ENCODE measurements at places on chromosomes 1 and 21.
A peak's percentile ranks its signal among the peaks of the same experiment; 100 is the strongest.

GRCh38 chr1:172833954-172834353 is 175.1 kb downstream of the FASLG start:
- no peak for DNase-seq

- no peak for DNase-seq
Measured at GRCh38 chr1:46575778-46576177, 24.3 kb upstream of the KNCN start.

- DNase-seq, result no peak
Measured at GRCh38 chr1:201702936-201703335, 126.0 kb upstream of the IPO9 start.

- peak; percentile 73 for DNase-seq
Measured at GRCh38 chr1:65148548-65149350, 746 bp downstream of the AK4 start.

GRCh38 chr1:198364471-198364870 is 176.0 kb downstream of the ATP6V1G3 start:
- DNase-seq, result no peak

- DNase-seq, result no peak
Measured at GRCh38 chr1:39453603-39454002, 37.8 kb upstream of the BMP8A start.

DNA sequence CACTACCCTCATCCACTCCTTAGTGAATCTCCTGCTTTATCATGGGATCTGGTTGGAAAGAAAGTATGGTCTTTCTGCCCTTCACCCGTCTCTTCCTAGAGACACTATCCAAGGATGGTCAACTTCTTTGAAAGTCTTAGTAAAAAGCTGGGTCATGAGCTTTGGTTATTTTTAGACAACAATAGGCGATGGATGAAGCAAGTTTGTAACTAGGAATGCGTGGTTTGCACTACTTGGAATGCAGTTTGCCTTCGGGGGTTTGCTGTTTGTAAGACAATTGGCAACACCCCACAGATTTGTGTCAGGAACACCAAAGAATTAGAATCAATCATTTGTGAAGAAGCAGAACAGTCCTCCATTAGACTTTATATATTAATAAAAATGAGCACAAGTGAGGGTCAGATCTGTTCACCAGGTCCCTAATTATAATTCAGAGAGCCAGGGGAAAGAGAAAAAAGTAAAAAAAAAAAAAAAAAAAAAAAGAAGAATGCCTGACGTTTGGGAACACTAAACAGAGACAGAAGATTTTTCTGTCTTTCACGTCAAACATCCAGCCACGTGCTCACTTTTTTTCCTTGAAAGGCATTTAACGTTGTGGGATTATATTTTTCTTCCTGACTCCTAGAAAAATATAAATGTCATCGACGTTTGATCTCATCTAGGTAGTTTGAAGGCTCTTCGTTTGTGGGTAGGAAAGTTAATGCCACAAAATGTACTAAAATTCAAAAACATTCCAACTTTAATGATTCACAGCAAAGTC is 60.7 kb upstream of the BTG3 start:
- no peak for DNase-seq

- DNase-seq, result peak; percentile 74
Measured at GRCh38 chr1:172638885-172639831, 19.7 kb upstream of the FASLG start.

- no peak for DNase-seq
Measured at GRCh38 chr1:5707566-5708345, 284.5 kb downstream of the NPHP4 start.

GRCh38 chr1:208808301-208808700 is 564.1 kb upstream of the PLXNA2 start:
- DNase-seq, result no peak

- no peak for DNase-seq
Measured at GRCh38 chr21:41819856-41820281, 53.0 kb upstream of the RIPK4 start.

DNA sequence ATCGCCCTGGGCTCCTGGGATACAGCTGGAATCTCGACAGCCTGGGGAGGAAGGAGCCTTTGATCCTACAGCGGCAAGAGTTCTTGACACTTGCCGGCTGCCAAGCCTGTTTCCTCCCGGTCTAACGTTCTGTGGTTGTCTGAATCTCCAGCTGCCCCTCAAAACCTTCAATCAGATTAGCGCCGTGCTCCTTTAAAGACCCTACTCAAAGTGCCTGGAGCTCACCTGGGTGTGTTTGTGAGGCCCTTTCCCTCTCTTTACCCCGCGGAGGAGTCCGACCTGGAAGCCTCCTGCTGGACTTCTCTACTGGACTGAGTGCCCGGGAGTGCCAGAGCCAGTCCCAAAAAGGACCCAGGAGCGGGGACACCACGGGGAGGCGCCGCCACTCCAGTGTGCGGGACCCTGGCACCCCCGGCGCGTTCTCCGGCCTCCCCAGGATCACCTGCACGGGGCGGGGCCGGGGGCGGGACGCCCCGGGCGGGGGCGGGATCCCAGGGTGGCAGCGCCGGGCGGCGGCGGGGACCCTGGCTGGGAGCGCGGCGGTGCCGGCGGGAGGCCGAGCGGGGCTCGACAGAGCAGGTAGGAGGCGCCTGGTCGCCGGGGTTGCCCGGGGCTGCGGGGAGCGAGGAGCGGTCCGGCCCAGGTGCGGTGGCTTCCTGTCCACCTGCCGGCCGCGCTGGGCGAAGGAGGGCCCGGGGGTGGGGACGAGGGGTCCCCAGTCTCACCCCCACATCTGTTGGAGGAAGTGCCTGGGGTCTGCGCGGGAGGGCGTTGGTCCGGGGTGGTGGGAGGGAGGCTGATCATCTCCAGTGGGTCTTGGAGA is at the start of gene NCMAP:
NCMAP (plus strand) TSS at position 497 of the 823 bp plus-strand sequence. CDS start 39,344 bp downstream, outside the sequence.
- DNase-seq, result peak; percentile 33

DNA sequence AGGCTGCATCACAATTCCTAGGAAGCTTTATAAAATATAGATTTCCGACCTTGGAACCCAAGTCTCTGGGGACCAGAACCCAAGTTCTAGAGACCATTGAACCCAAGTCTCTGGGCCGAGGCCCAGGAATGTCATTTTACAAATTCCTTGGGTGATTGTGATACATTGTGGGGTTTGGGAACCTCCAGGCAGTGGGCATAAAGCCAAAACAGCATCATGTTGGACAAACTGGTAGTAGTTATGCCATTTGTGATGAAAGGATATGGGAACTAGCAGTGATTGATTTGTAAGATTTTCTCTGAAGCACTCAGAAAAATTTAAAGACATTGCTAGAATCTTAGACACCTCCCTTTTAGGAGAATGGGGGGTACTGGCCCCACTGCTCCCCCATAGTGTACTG is 160.2 kb downstream of the HIVEP3 start:
- no peak for DNase-seq

DNA sequence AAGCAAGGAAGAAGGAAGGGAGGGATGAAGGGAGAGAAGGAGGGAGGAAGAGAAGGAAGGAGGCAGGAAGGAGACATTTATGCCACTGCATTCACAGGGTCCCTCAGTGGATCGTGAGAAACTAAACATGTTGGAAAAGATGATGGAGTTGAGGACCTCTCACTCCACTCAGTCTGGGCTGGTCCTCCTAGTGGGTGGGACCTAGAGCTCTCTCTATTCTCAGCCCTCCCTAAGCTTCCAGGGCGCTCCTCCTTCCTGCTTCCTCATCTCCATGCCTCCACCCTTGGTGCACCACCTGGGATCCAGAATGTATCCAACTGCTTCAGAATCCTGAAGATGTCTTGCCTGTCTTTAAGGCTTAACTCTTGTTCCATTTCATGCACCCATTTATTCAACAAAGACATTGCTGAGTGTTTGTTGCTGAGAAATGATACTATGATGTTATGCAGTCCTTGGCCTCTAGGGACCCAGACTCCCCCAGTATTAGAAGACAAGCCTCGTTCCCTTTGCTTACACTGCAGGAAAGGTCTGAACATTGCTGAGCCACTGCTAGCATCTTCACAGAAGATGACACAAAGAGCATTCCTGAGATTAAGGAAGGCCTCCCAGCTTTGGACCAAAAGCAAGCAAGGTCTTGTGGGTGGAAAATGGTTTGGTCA is 88.5 kb downstream of the BEND5 start:
- no peak for DNase-seq

- peak; percentile 100 for DNase-seq
Measured at GRCh38 chr1:228165372-228166169, at the start of gene IBA57. Gene IBA57, plus strand, starts transcription at chr1:228165804. Its CDS starts 13 bp downstream, at chr1:228165817.

DNA sequence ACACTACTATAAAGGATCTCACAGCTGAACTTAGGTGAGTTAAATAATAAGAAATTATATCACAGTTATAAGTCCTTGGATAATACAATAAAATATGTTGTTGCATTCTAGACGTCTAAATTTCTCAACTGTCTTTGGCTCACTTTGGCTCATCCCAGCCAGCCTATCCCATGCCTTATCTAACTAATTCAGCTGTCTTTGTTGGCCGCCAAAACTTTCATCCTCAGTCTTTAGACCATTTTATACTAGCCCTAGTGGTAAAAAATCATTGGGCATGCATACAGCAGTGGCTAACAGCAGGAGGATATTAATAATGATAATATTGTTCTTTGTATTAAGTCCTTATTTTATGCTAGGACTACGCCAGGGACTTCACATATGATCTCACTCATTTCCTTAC is 59.3 kb downstream of the CCDC18 start:
- DNase-seq, result no peak

DNA sequence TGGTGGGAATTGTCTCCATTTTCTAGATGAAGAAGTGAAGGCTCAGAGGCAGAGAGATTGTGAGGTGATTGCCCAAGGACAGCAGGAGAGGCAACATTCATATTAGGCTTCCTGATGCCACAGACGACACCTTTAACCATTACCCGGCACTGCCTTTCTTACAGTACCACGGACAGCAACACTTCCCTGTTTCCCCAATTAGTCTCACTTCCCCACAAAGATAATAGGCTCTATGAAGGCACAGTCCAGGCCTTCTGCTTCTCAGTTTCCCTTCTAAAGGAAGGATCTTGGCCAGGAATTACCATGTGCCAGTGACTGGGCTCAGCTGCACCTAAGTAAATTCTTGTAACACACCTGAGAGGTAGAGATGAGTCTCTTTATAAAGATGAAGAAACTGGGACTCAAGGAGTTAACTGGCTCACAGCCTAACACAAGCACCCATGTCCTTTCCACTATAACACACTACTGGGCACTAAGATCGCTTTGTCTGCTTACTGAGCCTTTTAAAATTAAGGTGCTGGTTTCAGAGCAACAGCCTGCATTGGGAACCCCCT is 9.6 kb downstream of the IGSF9 start:
- DNase-seq, result no peak

GRCh38 chr21:45974073-45975019 is 7.2 kb upstream of the COL6A1 start:
- peak; percentile 33 for DNase-seq

- no peak for DNase-seq
Measured at GRCh38 chr1:156696755-156697154, 8.6 kb downstream of the CRABP2 start.

GRCh38 chr1:242811092-242811840 is 286.8 kb upstream of the PLD5 start:
- DNase-seq, result no peak

GRCh38 chr1:184535191-184535970 is 148.6 kb downstream of the C1orf21 start:
- no peak for DNase-seq

- DNase-seq, result no peak
Measured at GRCh38 chr21:46077674-46078101, 20.2 kb upstream of the COL6A2 start.

DNA sequence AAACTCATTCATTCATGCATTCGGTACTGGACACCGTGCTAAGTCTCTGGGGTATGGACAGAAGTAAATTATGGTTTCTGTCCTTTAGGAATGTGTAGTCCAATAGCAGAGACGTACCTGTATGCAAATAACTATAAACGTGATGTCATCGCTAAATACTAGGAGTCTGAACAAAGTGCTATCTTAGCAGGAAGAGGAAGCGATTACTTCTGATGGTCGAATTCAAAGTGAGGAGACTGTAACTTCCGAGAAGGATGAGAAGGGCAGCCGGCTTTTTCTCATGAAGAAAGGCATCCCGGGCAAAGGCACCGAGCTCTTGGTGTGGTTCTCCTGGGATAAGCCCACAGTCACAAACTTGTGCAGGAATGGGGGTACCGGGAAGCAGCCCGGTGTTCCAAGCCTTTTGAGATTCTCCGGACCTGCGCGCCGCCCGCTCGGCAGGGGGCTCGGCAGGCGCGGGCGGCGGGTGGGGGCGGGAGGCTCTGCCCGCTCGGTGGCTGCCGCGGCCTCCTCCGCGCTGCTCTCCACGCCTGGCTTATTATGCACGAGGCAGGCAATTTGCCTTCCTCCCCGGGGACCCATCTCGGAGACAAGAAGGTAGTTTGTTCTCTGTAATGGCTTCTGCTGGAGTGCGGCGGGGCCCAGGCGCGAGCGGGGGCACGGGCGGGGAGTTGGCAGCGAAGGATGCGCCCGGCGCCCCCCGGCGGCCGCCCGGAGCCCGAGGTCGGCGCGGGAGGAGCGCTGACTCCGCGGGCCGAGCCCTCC is 67.5 kb upstream of the CD1D start:
- peak; percentile 34 for DNase-seq

DNA sequence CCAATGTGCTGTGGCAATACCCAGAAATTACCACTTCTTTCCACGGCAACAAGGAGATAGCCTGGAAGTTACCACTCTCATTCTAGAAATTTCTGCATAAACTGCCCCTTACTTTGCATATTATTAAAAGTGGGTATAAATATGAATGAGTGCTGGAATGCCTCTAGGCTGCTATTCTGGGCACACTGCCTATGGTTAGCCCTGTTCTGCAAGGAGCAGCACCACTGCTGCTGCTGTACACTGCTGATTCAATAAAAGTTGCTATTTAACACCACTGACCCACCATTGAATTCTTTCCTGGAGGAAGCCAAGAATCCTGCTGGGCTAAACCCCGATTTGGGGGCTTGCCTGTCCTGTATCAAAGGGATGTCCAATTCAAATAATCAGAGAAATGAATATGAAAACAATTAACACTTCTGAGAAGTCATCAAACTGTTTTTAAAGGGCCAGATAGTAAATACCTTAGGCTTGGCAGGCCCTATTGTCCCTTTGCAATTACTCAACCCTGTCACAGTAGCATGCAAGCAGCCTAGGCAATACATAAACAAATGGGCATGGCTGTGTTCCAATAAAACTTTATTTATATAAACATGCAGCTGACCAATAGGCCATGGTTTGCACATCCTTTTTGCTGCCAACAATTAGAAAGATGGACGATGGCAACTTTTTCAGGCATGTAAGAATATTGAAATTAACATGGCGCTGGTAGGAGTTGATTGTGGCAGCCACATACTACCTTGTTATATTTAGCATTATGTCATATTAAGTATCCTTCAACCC is 369.4 kb upstream of the B3GALT2 start:
- no peak for DNase-seq
